ENCODE measurements at places on chromosomes 2 and 18.

DNA sequence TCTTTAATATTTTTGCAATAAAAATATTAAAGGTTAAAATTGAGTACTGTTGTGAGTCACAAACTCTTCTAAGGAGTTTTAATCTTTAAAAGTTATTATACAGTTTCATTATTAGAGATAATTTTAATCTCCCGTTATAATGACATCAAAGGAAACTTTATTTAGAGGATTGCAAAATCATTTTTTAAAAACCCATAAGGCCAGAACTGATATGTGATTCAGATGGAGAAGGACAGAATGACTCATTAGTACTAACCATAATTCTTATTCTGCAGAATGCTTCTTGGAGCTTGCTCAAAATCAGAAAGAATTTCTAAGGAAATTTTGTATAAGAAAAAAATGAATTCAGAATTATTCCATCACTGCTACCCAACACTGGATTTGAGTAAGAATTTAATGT is 12.5 kb upstream of the HNRNPLL start:
- DNase-seq: no peak

GRCh38 chr2:36680012-36680411 is 16.5 kb upstream of the VIT start:
- DNase-seq: no peak

GRCh38 chr2:152126664-152127063 is 27.8 kb upstream of the CACNB4 start:
- no peak for DNase-seq

DNA sequence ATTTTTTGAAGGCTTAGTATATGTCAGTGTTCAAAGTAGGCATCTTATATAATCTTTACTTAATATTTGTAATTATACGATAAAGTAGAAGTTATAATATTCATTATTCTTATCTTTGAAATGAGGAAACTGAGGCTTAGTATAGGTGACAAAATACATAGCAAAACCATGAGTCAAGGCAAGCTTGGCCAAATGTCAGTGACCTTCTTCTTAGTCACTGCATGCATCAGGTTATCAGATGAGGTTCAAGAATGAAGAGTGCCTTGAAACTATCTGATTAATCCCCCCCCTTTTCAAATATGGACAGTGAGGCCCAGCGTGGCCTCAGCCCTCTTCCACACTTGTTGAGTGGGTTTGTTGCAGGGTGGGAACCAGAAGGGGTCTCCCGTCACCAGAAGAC is 59.3 kb downstream of the PMAIP1 start:
- no peak for DNase-seq

DNA sequence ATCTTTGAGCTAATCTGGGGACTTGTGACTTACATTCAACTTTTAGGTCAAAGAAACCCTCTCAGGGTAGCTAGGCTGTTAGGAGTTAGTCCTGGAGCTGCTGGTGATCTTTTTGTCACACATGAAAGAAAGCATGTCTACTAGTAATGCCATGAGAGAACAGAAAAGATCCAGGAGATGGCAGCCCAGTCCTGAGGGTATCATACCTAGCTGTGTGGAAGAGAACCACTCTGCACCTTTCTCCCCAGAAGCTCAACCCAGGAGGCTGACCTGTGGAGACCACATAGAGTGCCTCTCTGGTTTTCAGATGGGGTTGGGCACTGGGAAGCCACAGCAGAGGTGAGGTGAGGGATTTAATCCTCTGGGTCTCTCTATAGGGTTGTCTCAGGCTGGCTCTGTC is 460.2 kb upstream of the UBE2E3 start:
- DNase-seq: peak; percentile 61

- peak; percentile 98 for DNase-seq
These were observed at the start of gene SF3B6 for GRCh38 chr2:24075915-24076848. TSS of gene SF3B6 (minus strand) at chr2:24076326. CDS start at chr2:24076229, 97 bp downstream.

GRCh38 chr2:199468561-199469513 is 11.1 kb upstream of the SATB2 start:
- DNase-seq: no peak

GRCh38 chr2:105390454-105390853 is 8.4 kb downstream of the FHL2 start:
- DNase-seq: no peak

DNA sequence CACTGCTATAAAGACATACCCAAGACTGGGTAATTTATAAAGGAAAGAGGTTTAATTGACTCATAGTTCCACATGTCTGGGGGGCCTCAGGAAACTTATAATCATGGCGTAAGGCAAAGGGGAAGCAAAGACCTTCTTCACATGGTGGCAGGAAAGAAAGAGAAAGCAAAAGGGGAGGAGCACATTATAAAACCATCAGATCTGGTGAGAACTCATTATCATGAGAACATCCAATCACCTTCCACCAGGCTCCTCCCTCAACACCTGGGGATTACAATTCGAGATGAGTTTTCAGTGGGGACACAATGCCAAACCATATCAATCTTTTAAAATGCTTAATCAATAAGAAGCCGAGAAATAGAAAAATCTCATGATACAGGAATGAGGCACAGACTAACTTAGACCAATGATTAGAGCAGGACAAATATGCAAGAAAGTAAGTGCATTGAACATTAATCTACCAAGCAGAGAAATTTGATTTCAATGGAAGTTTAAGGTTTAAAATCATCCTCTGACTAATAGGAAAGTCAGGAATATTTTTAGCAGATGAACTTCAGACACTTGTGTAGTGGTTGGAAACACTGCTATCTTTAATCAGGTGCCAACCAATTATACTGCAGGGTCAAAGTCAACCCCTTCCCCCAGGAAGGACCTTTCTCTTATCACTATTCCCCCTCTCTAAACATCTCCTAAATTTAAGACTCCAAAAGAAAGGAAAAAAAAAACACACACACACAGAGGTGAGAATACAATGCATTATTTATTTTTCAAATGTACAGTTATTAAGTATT is 259.2 kb downstream of the IRS1 start:
- DNase-seq: no peak

DNA sequence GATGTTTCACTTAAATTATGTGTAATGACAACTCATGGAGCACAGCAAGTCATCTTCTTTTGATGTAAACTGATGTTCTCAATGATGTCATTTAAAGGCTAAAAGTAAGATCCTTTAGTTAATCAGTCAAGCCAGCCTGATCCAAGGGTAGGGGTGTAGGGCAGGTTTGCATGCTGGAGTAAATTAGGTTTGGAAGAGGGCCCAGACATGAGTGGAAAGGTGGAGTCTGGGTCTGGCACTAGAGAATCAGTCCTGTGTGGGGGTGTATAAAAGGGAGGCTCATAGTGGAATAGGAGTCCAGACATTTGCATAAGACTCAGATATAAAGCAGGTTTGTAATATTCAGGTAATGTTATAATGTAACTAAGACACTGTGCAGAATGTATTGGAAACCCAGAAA is 88.8 kb upstream of the NYAP2 start:
- peak; percentile 60 for DNase-seq

DNA sequence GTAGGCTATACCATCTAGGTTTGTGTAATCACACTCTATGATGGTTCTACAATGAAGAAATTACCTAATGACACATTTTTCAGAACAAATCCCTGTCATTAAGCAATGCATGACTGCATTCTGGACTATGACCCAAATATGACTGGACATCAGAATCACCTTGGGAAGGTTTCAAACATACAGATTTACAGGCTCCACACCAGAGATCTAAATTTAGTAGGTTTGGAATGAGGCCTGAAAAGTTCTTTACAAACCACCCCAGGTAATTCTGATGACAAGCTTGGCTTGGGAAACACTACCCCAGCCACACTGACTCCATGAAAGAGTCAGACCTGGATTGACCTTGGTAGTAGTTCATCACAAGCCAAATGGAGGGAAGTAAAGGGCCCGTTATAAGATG is 52.2 kb upstream of the NFE2L2 start:
- DNase-seq: no peak

DNA sequence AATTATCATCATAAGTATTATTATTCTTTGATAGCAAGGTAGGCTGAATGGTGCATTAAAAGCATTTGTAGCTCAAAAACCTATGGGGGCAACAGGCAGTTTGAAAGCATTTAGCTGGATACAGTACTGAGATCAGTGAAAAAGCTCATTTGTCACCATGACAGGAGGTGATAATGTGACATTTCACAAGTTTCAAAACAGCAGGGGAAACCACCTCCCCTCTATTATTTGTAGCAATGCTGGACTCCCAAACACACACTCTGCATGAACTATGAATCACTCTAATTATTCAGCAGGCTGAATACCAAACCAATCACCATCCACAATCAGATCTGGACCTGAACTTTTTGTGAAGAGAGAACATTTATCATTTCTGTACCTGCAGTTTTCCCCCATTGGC is 63.4 kb downstream of the MYO5B start:
- DNase-seq: peak; percentile 98

- DNase-seq: no peak
These were observed 23.9 kb downstream of the IAH1 start for GRCh38 chr2:9498210-9498609.

- peak; percentile 35 for DNase-seq
These were observed 493.9 kb upstream of the PIK3C3 start for GRCh38 chr18:41461114-41461513.

DNA sequence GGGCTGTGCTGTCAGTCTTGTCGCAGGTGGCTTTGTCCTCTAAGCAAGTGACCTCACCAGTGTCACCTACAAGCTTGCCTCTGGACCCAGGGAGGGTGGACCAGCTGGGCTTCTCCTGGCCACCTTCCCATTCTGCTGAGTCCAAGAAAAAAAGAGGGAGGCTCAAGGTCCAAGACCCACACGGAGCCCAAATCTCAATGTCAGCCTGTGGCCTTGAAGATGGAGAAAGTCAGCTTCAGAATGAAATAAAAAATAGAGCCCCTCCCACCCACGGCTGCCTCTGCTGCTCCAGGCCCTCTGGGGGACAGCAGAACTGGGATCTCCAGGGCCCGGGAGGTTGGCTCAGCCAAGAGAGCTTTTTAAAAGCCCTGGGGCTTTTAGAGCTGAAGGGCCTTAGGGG is 145.9 kb downstream of the TNS1 start:
- no peak for DNase-seq

GRCh38 chr2:113703386-113704299 is 52.8 kb downstream of the SLC35F5 start:
- peak; percentile 27 for DNase-seq

- no peak for DNase-seq
These were observed 30.1 kb downstream of the TGIF1 start for GRCh38 chr18:3479978-3480509.

DNA sequence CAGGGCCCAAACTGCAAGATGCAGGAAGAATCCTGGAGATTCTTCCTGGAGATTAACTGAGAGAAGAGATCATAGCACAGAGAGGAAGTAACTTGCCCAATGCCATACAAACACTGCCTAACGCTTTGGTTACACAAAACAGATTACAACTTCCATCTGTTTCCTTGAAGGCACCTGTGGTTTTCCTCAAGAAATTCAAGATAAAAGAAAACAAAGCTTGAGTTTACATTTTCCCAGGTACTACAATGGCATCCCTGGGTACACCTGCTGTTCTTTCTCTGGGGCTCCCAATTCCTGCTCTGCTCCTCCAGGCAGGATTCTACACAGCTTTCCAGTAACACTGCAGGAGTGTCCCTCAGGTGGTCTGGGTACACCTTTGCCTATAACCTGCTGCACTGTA is 781.9 kb upstream of the ID2 start:
- peak; percentile 75 for DNase-seq

- peak; percentile 19 for DNase-seq
These were observed 191.4 kb downstream of the SS18 start for GRCh38 chr18:25898965-25899364.

- DNase-seq: peak; percentile 28
These were observed 161.1 kb downstream of the ARL4C start for GRCh38 chr2:234335661-234336228.

- DNase-seq: no peak
These were observed 34.9 kb downstream of the BCL11A start for GRCh38 chr2:60518567-60518966.

GRCh38 chr2:219384859-219385258 is 2.9 kb downstream of the DNPEP start:
- no peak for DNase-seq

- DNase-seq: no peak
These were observed 115.6 kb upstream of the ID2 start for GRCh38 chr2:8566155-8566670.

DNA sequence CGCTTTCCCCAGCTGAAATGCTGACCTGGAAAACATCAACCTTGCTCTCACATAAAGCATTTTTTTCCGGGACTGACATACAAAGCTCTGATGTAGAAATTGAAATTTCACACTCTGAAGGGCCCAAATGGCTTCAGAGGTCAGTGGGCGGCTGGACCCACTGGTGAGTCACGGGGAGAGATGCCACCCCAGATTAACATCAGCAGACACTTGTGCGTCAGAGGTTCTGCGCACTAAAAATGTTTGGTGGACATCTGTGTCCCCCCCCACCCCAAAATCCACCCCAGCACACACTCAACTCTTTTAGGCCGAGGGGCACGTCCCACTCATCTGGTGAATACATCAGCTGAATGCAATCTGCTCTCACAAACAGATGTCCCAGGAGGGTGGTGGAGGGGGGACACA is 208.9 kb downstream of the ASB1 start:
- DNase-seq: no peak

GRCh38 chr18:36514778-36515177 is 217.3 kb downstream of the FHOD3 start:
- DNase-seq: no peak

- no peak for DNase-seq
These were observed 1.5 kb downstream of the DSEL start for GRCh38 chr18:67514901-67515540.

DNA sequence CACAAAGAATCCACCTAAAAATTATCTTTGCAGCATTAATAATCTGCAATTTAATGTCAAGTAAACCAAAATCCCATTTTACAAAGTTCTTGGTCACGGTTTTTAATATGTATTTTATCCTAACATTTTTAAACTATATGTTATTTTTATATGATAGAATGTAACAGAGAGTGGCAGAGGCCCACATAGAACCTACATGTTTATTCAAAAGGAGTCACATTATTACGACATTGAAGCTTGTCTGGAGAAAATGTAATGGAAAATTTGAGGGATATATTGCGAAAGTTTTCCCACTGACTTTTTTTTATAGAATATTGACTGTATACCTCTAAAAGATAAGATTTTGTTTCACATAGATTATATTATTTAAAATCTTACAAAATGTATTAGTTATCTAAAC is 89.7 kb upstream of the COL3A1 start:
- no peak for DNase-seq

GRCh38 chr2:182081602-182082260 is 96.1 kb downstream of the PPP1R1C start:
- no peak for DNase-seq

DNA sequence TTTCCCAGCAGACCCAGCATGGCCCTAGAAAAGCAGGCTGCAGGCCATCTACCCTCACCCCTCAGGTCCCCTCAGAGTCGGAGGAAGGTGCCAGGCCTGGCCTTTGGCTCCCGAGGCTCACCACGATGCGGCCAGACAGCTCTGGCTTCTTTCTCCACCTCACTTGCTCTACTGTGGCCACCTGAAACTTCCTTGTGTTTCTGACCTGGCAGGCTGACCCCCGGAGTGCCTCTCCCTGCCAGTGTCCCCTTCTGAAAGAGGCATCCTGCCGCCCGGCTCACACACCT is 375.0 kb upstream of the HS6ST1 start:
- DNase-seq: no peak

GRCh38 chr2:231707625-231707926 is 749 bp upstream of the PTMA start:
- peak; percentile 75 for DNase-seq

Data from NCI-H69 (cell line).